ENCODE measurements at places on chromosomes 1 and 21.

DNA sequence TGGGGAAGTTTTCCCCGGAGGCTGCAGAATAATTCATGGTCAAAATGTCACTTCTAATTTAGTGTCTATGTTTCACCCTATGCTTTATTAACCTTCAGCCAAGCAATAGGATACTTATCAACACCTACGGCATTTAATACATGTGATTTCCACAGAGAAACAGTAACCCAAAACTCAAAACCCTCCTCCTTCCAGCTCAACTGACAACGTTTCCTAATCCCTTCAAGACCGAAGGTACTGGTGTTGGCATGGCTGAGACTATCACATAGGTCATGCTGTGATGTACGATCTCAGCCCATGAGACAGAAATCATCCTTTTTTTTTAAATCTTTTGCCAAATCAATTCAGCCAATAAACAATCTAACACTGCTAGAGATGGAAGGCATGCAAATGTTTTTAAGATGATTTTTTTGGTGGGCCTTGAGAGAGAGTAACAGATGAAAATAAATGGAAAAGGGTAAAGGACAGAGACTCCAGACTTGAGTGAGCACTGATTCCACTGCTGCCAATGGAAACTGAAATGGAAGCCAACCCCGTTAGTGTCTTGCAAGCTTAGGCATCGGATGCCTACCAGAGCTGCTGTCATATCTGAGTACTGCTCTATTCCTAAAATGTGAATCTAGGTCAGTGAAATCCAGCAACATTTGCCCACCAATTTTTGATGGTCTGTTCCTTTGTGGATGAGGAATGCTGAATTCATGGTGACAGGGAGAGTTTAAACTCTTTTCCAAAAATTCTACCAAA lies 63.4 kb upstream of the BCL10 start:
- no peak for DNase-seq

GRCh38 chr1:78281580-78281979 lies 209.2 kb upstream of the PTGFR start:
- no peak for DNase-seq

DNA sequence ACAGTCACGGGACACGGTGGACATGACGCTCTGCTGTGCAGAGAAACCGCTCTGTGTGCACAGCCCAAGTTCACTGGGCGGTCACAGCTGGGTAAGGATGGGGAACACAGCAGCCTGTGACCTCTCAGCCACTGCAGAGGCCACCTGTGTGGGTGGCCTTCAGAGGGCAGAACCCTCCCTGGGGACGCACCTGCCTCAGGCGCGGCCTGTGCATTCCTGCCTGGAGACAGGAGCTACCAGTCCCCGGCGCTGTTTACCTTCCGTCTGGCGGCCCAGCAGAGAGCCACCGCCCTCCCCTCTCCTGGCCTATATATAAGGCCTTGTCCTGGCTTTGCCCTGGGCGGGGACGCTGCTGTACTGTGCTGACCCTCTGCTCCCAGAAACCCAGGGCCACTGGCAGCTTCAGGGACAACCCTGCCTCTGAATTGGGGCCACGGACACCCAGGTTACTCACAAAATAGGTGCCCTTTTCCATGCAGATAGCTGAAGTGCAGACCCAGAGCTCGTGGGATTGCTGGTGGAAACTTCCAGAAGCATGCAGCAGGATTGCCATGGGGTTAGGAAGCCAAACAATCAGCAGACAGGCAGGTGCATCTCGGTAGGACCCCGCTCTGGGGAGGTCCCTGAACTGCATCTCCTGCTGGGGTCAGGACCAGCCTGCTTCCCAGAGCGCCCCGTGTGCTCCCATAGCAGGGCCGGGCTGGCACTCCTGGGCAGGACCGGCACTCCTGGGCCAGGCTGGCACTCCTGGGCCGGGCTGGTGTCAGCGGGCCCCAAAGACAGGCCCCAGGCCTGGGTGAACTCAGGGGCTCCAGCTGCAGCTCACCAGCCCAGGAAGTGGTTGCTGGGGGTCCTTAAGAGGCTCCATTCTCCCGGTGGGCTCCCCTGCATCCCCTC lies 83.6 kb downstream of the SIK1 start:
- no peak for DNase-seq

GRCh38 chr1:156417401-156418020 lies 48.5 kb downstream of the RHBG start:
- no peak for DNase-seq

DNA sequence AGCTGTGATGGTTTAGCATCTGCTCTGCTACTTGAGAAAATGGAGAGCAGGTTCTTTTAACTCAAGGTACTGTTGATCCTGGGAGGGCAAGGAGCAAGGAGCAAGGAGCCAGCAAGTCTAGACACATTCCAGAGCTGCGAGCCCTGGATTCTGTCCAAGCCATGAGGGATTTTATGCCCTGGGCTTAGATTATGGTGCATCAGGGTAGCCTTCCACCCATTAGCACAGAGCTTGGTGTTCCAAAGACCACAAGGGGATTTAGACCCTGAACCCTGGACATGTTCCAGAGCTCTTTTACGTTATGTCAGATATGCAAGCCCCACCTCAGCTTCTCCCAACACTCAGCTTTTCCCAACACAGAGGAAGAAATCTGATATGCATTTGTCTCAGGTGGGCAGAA lies 2.0 kb upstream of the OR14I1 start:
- DNase-seq = no peak

- DNase-seq = no peak
Observed at GRCh38 chr1:244171241-244171985, 120.3 kb downstream of the ZBTB18 start.

DNA sequence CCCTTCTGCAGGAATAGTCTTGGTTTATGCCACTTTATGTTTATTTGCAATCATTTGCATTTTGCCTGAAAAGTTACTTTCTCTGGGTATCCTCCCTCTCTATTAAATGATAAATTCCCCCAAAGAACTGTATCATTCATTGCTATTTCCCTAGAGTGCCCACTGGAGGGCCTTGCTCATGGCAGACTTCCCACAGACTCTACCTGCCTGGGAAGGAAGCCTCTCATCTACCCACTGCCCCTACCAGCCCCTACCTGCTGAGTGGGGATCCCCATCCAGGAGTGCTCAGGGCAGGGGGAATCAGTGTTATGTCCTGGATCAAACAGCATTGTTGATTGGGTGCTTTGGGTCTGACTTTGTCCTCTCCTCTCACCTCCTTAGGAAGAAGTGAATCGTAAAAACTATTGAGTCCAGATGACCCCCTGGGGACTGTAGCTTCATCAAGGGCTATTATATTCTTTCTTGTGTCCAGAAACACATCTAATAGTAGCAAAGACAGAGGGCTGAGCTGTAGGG lies 6.8 kb upstream of the LRRN2 start:
- no peak for DNase-seq

DNA sequence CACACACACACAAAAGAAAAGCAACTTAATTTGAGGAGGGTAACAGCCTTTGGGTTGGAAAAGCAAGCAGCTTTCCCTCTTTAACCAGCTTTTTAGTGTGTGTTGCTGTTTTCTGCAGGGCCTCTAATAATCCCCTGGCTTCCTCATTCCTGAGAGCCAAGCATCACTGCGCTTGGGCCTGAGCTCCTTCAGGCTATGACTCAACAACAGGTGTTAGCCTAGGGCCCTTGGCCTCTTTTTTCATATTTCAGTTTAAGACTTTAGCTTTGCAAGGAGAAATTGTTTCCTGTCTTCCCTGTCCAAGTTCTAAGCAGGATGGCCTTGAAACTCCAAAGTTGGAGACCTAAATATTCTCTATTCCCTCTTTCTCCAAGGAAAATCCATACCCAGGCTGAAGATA lies 26.2 kb upstream of the SNX27 start:
- DNase-seq = no peak

DNA sequence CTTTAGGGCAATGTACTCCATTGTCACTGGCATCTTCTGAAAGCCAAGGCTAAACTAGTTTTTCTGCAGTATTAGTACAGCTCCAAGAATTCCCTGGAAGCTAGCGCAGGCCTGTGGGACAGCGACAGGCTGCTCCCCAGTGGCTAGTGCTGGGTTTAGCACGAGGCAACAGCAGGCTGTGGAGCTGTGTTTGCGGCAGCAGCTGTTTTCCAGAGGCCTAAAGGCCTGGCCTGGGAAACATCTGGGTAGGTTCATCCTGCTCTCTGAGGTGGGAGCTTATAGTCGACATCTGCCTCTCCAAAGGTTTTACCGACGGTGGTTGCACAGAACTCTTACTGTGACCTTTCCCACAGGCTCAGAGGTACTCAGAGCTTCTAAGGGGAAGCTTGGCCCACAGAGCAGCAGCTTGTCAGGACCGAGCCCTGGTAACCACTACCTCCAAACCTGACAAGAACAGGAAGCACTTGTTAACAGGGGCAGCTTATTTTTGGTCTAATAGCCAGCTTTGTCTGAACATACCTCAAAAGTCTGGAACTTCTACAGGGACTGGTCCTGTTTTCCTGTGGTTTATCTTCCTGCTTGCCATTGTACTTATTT lies 17.2 kb downstream of the CC2D1B start:
- no peak for DNase-seq

GRCh38 chr21:44711327-44712202 lies at the start of gene TSPEAR:
Gene TSPEAR, minus strand, starts transcription at chr21:44711572. Its CDS starts 58 bp downstream, at chr21:44711514.
- no peak for DNase-seq

- no peak for DNase-seq
Observed at GRCh38 chr1:156901966-156902915, 8.7 kb downstream of the PEAR1 start.

- DNase-seq = no peak
Observed at GRCh38 chr1:235843461-235843961, 23.2 kb downstream of the LYST start.
